ENCODE measurements at places on chromosomes 16 and 17.

DNA sequence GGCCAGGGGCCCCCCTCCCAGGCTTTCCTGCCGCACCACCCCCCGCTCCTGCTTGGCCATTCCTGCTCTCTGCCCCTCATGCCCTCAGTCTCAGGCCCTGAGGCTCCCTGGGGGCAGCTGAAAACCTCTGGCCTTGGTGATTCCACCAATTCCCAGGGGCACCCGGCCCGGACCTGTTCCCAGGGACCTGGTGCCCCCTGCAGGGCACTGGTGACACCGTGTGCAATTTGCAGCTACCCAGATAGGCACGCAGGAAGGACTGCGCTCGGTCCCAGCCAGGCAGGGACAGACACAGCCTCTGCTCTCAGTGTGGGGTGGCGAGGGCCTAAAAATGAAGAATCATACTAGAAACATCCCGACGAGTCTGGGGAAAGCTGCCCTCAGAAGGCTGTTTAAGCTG is 13.4 kb downstream of the WFDC1 start:
- DNase-seq, result peak; percentile 39

GRCh38 chr17:16873174-16874035 is 98.5 kb downstream of the TNFRSF13B start:
- peak; percentile 68 for DNase-seq

DNA sequence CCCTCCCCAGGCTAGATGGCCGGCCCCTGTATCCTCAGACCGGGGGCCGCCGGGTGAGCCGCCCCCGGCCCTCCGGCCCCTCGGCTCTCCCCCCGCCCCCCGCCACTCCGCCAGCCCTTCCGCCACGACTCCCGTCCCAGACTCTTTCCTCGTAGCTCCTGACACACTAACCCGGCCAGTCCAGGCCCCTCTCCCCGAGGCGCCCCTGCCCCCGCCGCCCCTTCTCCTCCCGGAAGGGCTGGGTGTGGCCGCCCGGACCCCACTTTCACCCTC is 5.6 kb upstream of the TLCD2 start:
- no peak for DNase-seq

DNA sequence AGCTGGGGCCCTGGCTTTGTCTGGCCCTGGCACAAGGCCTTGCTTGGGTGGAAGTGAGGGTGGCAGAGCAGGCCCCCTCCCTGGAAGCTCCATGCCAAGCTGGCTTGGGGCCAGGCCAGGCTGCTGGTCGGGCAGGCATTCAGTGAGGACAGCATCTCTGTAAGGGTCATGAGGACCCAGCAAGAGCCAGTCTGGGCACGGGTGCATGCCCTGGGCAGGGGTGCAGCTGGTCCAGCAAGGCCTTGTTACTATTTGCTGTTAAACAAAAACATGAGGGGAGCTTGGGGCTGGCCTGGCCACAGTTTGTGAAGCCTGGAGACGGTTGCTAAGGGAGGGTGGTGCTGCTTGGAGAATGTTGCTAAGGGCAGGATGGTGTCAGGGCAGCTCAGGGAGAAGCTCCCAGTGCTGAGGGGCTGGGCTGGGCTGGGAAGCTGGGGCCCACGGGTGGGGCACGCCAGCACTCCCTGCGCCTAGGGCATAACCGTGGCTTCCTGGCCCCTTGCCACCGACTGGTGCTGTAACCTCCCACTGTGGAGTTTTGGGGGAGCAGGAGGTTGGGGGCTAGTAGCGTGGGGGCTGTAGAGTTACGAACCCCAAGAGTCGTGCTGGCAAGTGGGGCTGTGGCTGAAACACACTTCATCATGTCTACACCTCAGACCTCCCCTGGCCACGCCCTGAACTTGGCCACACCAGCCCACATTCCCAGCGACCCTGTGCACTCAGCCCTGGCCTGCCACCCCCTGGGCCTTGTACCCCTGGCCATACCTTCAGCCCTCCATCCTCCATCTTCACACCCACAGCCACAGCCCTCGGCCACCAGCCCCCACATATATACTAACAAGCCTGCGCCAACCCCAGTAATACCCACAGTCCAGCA is 1.6 kb downstream of the TPPP3 start:
- DNase-seq, result no peak

- DNase-seq, result no peak
Measured at GRCh38 chr16:82741073-82741615, 114.4 kb downstream of the CDH13 start.

GRCh38 chr16:77759201-77759600 is 29.2 kb upstream of the VAT1L start:
- DNase-seq, result no peak

- no peak for DNase-seq
Measured at GRCh38 chr17:83088451-83088850, 9.0 kb downstream of the METRNL start.

DNA sequence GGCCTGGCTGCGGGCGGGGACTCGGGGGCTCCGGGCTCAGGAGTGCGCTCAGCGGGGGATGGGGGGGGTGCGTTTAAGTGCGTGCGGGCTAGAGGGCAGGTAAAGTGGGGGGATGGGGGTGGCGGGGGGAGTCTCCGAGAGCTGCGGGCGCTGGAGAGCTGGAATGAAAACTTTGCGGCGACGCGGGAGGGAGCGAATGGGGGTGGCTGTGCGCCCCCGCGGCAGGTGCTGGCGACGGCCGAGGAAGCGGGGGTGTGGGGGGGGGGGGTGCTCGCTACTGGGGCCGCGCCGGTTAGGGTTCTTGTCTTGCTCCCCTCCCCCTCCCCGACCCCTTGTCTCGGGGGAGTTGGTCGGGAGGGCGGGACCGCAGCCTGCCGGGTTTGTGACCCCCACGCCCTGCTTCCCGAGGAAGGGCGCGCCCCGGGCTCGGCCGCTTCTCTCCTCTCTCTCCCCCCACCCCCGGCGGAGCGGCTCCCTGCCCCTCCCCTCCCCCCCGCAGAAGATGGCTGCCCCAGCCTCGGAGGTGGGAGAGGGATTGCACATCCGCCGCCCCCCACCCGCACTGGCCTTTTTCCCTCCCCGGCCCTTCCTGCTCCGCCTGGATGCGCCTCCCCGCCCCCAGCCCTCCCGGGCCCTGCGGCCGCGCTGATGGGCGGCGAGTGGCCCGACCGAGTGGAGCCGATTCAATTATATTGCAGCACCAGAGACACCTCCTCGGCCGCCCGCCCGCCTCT is 649 bp downstream of the GSE1 start:
- peak; percentile 25 for DNase-seq

DNA sequence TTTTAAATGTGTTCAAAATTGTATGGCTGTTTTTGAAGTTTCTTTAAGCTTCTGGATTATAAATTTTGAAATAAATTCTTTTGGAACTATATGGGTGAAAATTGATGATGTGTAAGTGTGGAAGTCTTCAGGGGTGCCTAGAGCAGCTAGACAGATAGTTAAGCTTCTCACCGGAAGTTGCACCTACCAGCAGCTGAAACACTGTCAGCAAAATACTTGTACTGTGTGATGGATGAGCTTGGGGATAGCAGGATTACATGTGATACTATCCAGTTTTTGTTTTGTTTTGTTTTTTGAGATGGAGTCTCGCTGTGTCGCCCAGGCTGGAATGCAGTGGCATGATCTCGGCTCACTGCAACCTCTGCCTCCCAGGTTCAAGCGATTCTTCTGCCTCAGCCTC is 19.7 kb downstream of the RBL2 start:
- no peak for DNase-seq

DNA sequence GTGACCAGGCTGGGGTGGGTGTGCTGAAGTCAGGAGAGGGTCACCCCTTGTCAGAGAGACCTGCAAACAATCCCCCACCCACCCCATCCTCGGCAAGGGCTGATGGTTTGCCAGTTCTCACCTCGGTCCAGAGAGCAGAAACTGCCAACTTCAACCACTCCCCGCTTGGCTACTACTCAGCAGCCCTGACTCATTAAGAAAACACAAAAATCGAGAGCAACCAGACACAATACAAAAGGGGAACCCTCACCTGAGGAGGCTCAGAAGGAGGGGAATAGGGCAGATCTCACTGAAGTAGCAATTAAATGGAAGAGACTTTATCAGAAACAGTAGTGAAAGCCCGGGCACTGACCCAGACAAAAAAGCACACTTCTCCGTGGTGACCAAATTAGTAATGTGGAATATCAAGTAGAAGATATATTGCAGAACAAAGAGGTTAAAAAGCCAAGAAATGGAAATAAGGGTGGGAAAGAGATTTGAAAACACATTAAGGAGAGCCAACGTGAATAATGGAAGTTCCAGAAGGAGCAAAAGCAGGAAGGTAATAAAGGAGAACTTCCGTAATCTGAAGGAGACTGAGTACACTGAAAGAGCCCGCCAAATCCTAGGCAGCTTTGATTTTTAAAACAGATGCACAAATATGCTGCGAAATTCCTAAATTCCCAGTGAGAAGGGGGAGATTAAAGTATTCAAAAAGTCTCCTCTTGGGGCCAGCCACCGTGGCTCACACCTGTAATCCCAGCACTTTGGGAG is 23.6 kb downstream of the CENPV start:
- DNase-seq, result no peak

- DNase-seq, result no peak
Measured at GRCh38 chr16:13781575-13782338, 138.2 kb upstream of the ERCC4 start.

DNA sequence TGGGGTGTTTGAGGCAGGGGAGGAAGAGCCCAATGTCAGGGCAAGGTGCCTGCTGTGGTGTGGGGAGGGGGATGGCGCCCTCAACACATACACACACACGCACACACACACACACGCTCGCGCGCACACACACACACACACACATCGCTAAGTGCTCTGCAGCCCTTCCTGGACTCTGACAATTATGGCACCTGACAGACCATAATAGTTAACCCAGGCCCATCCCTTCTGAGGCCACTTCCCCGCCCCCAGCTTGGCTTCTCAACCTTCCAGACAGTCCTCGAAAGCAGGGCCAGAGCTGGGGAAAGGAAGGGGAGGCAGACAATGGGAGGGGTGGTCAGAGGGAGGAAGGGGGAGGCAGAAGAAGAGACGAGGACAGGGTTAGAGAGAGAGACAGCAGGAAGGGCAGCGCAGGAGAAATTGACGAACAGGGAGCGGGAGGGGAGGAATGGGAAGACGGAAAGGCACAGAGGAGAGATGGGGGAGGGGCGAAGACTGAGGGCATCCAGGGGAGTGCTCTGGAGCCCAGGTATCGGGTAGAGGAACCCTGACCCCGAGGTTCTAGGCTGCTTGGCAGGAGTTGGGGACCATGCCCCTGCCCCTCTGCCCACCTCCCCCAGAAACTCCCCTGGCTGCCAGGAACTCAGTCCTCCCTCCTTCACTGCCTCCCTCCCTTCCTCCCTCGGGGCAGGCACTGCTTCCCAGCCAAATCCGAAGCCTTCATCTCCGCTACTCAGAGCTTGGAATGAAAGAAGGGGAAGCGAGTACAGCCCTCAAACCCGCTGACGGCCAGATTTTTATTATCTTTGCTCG is 4.0 kb downstream of the SRCIN1 start:
- DNase-seq, result no peak

DNA sequence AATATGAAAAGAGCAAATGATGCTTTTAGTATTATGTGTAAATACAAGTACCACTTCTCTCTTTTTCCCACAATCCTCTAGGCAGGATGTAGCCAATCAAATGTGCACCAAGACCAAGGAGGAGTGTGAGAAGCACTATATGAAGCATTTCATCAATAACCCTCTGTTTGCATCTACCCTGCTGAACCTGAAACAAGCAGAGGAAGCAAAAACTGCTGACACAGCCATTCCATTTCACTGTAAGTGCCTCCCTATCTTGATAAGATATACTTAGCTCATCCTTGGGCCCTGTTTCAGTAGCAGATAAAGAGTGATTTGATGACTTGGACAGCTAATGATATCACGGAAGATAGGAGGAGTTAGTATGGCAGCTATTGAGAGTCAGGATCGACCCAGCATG is 33.7 kb downstream of the TADA2A start:
- DNase-seq, result no peak

DNA sequence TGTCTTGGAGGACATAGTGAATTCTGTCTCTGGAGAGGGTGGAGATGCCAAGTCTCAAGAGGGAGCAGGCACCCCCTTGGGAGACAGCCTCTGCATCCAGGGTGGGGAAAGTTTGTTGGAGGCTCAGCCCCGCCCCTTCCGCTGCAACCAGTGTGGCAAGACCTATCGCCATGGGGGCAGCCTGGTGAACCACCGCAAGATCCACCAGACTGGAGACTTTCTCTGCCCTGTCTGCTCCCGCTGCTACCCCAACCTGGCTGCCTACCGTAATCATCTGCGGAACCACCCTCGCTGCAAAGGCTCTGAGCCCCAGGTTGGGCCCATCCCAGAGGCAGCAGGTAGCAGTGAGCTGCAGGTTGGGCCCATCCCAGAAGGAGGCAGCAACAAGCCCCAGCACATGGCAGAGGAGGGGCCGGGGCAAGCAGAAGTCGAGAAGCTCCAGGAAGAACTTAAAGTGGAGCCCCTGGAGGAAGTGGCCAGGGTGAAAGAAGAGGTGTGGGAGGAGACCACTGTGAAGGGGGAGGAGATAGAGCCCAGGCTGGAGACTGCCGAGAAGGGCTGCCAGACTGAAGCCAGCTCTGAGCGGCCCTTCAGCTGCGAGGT is 5.2 kb downstream of the ZNF646 start:
- no peak for DNase-seq

DNA sequence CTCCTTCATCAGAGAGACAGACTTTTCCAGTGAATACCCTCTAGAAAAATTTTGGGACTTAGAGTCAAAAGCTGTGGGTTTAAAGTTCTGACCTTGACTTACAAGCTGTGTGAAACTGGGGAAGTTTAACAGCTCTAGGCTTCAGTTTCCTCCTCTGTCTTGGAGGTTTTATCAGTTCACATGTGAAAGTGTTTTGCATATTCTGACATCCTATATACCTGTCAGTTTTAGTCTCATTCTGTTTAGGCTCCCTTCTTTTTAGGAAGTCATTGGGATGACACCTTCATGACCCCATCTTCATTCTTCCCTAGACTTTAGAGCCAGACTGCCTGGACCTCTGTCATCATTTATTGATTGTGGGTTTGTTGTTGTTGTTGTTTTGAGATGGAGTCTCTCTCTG is 44.4 kb downstream of the YPEL2 start:
- DNase-seq, result no peak

DNA sequence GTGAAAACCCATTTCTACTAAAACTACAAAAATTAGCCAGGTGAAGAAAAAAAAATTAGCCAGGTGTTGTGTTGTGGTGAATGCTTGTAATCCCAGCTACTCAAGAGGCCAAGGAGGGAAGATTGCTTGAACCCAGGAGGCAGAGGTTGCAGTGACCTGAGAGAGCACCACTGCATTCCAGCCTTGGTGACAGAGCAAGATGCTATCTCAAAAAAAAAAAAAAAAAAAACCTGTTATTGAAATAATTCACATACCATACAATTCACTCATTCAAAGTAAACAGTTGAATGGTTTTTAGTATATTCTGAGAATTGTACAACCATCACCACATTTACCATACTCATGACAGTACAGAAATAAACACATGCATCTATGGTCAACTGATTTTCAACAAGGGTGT is 31.0 kb downstream of the ZNRF1 start:
- DNase-seq, result no peak

DNA sequence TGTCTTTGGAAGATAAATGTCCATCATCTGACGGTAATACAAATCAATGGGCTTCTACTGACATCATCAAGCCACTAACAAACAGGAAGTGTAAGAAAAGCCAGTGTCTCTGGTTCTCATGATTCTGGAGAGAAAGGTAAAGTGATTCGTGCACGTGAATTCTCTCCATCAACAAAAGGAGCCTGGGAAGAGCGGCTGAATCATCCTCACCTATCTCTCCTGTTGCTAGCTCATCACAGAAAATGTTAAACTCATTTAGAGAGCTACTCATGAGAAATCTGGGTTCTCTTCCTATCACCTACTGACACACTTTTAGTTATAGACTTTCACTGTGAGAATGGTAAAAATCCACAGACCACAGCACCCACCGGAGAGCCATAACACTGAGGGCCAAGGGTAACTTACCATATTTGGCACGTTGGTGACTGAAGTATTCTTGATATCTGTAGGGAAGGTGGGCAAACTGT is 70.3 kb downstream of the CREBBP start:
- peak; percentile 30 for DNase-seq

- DNase-seq, result no peak
Measured at GRCh38 chr17:43779145-43780125, 658 bp upstream of the DUSP3 start.

All from stimulated activated CD4-positive, alpha-beta T cell treated with anti-CD3 and anti-CD28 coated beads, Interleukin-15, amount 100 ng/mL, for 24 hours (primary cell).